NCI-H1105 (cell line): ENCODE measurements at places on chromosomes 5 and 9.

DNA sequence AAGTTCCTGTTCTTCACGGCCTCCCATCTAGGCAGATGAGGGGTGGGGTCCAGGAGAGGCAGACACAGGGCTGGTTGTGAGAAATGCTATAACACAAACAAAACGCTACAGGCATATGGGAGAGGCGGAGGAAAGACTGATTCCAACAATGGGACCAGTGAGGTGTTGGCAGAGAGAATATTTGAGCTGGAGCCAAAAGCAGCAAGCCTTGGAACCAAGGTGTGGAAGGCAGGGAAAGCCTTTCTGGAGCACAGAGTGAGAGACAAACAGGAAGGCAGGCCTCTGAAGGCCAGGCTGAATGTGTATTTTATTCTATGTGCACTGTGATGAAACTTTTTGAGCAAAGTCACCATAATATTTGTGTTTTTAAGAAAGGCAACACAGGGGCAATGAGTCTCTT lies 2.9 kb downstream of the ATPSCKMT start:
- no peak for DNase-seq

- DNase-seq, result no peak
Observed at GRCh38 chr5:4374866-4375265, 765.3 kb upstream of the ADAMTS16 start.

DNA sequence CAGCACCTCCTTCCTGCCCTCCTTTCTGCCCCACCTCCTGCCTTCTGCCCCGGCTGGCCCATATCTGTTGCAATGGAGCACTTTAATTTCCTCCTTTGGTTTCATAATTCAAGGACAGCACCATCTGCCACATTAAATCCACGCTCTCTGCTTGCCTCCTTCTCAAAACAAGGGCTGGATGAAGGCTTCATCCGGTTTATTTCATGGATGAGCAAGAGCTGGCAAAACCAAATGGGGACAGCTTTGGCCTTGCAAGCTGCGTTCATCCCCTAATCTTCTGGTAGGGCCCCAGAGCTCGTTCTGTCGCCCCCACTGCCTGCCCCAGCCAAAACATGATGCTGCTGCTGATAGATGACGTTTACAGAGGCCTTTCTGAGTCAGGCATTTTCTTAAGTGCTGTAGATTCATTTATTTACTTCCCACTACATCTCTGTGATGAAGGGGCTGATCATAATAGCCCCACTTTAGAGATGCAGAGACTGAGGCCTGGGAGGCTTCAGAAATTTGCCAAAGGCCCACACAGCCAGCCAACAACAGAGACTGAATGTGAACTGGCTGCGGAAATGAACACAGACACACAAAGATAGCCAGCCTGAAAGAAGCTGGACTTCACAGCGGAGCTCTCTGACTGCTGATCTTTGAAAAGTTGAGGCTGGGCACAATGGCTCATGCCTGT lies 115.6 kb upstream of the CPEB4 start:
- no peak for DNase-seq

GRCh38 chr5:74311961-74312360 lies 328.6 kb downstream of the ENC1 start:
- DNase-seq, result no peak

GRCh38 chr5:80389580-80389979 lies 18.3 kb upstream of the ZFYVE16 start:
- DNase-seq, result no peak

- DNase-seq, result no peak
Observed at GRCh38 chr9:114690308-114690707, 8.3 kb upstream of the TEX48 start.

- DNase-seq, result no peak
Observed at GRCh38 chr5:1781726-1782384, 17.8 kb downstream of the MRPL36 start.

GRCh38 chr5:56291661-56292374 lies 58.7 kb upstream of the ANKRD55 start:
- no peak for DNase-seq

DNA sequence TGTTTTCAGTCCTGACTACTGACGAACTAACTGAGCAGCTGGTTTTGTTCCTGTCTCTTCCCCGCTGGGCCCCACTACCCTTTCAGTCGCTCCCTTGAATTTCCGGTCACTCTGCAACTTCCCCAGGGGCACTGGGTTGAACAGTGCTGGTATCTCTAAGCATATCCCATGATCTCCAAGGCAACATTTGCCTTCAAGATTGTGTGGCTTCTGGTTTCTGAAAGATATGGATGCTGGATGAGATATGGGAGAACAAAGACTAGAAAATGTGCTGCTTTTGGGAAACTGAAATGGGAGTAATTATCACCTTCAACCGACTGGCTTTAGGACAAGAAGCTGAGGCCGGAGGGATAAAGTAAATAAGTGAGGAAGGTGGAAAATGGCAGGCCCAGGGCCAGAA lies 258.2 kb upstream of the PIK3R1 start:
- no peak for DNase-seq

DNA sequence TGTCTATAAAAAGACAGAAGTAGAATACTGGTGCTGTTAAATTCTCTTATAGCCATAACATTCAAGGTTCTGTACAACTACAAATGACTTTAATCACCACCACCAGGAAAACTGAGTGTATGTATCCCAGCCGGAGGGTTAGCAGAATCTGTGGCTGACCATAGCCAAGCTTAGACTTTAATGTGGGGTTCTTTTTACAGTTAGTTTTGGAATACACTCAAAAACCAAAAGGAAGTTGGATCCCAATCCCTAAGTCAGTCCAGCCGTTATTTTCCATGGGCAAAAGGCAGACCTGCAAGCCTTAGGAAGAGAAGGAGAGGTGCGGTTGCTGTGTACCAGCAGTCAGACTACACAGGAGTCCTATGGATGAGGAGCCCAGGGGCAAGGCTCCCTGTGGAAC lies 179.8 kb downstream of the ENC1 start:
- DNase-seq, result no peak

- peak; percentile 85 for DNase-seq
Observed at GRCh38 chr9:95316794-95317118, 753 bp downstream of the FANCC start.
